ENCODE measurements at places on chromosomes 16 and 17.
A peak's percentile ranks its signal among the peaks of the same experiment; 100 is the strongest.

- no peak for DNase-seq
Observed at GRCh38 chr16:760065-760464, 469 bp upstream of the MSLN start.

- peak; percentile 54 for DNase-seq
Observed at GRCh38 chr16:77212741-77213541, 13.7 kb downstream of the SYCE1L start.

- DNase-seq: no peak
Observed at GRCh38 chr17:75526555-75527270, 1.2 kb downstream of the LLGL2 start.

DNA sequence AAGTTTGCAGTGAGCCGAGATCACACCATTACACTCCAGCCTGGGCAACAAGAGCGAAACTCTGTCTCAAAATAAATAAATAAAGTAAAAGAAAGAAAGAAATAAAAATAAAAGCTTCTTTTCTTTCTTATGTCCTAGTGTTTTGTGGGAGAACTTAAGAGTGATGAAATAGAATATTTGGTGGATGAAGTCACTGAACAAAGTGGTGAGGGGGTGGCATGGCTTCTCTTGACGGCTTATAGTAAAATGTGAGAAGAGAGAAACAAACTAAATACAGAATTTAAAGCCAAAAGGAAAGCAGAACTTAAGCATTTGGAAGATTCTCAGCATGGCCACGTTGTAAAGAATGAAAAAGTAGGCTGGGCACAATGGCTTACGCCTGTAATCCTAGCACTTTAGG, 15.3 kb downstream of the SGF29 start:
- DNase-seq: no peak
